ENCODE measurements at places on chromosomes 1 and 21.

- DNase-seq = no peak
Observed at GRCh38 chr21:31491617-31492016, 147.6 kb upstream of the TIAM1 start.

DNA sequence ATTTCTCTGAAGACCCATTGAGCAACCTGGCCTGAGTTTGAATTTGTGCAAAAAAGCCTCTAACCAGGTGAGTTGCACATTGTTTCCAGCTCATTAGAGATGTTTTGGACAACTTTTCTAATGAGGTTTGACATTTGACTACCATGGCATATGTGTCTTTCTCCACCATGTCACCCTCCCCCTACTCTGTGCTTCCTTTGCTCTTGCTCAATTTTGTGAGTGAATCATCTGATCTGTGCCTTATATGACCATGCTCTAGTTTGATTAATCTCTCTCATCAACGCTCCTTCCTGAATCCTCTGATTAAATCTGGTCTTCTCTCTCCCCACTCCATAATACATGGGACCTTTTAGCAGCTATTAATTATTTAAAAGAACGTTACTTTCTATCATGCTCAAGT lies 144.8 kb upstream of the SAMSN1 start:
- no peak for DNase-seq

DNA sequence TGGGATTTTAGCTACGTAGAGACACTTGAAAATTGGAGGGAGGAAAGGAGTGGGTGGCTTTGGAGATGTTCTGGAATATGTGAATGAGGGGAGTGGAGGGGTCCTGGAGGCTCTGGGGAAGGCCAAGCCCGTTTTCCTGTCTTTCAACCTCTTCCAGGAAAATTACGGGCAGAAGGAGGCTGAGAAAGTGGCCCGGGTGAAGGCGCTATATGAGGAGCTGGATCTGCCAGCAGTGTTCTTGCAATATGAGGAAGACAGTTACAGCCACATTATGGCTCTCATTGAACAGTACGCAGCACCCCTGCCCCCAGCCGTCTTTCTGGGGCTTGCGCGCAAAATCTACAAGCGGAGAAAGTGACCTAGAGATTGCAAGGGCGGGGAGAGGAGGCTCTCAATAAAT lies 442 bp upstream of the RUSC1 start:
- DNase-seq = no peak

DNA sequence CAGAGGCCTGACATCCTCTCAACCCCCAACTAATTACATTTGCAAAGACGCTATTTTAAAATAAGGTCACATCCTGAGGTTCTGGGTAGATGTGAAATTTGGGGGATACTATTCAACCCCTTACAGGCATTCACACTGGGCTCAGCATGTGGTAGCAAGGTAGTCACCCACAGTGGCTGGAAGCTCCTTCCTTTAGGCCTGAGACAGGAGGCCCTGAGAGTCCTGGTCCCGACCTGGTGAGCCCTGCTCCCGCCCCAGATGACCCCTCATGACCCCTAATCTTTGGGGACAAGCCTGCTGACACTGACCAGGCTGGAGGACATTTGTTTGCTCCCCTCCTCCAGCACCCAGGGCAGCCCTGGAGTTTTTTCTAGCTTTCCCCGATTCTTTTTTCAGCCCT lies 225.9 kb downstream of the DYRK1A start:
- no peak for DNase-seq
